C1 segment of cervical spinal cord (tissue), 14 donors: ENCODE measurements at places on chromosomes 5 and 9.

DNA sequence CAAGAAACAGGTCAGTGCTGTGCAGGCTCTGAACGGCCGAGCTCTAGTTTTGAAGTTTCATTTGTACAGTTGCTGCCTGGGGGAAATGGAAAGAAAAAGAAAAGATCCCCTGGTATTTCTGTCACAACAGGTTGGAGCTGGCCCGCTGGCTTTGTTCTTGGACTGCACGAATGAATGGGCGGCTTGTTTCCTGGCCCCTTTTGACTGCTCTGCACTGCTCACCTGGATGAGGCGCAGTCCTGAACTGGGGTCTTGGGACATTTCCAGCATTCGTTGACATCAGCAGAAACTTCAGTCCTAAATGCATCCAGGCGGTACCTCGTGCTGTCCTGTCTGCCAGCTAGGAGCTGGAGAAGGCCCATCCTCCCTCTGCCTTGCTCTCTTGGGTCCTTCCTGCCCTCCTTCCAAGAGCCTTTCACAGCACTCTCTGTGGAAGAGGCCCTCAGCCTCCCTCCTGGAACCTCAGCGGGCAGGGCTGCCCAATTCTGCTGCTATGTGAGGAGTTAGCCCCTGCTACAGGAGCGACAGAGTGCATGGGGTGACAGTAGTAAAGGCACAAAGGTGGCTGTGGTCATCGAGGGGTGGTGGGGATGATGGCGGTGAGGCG lies 189.2 kb downstream of the FSTL4 start:
- no peak for DNase-seq

DNA sequence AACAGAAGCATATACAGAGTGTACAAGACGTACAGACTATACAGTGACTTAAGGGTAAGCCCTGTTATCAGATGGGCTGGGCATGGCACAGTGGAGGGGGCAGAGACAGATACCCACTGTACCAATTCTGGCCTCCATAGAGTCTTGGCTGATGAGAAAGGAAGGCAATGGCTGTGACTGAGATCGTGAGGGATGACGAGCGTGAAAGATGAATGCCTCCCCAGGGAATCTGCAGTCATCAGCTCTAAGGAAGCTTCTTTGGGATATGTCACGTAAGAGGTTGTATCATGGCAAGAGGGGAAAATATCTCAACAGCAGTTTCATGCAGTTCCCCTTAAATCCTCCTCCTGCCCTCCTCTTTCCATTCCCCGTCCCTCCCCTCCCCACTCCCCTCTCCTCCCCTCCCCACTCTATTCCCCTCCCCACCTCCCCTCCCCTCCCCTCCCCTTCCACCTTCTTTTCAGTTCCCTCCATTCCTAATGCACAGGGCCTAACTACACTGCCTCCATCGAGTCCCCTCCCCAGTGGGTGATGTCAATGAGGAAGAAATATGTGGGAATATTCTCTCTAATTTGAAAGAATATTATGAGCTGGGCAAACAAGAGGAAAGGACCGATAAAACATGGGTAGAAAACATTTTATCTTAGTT lies 226.4 kb upstream of the DAP start:
- no peak for DNase-seq

- no peak for DNase-seq
These were observed 1802.5 kb downstream of the EFNA5 start for GRCh38 chr5:105868038-105868780.

DNA sequence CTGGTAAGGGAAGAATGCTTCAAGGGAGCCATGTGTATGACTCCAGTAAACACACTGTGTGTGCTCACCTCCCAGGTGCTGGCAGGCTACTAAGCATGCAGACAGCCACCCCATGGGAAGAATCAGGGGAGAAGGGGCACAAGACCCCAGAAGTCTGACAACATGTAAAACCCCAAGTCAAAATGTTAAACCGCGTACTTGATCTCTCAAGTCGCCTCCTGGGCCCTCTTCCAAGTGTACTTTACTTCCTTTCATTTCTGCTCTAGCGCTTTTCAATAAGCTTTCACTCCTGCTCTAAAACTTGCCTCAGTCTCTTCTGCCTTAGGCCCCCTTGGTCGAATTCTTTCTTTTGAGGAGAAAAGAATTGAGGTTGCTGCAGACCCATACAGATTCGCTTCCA lies 31.3 kb downstream of the DAPK1 start:
- DNase-seq: no peak

DNA sequence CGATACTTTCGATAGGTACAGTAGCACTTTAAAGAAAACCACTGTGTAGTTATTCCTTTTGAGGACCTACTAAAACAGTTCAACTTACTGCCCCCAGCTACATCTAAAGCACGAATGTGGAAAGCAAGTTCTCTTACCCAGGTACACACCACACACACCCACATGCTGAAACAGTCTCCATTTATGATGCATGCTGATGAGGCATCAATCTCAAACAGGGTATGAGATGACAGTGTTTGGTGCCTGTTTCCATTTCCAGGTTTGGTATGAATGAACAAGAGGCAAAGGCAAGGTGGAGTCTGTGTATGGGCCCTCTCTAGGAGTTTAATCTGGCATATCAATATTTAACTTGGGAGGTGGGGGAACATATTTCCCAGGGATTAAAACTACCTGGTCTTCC lies 13.9 kb downstream of the HMGXB3 start:
- DNase-seq: no peak

GRCh38 chr9:76218886-76219445 lies 175.3 kb downstream of the RFK start:
- no peak for DNase-seq

GRCh38 chr9:115400796-115401195 lies 282.8 kb upstream of the TNC start:
- DNase-seq: no peak

- DNase-seq: no peak
These were observed 25.2 kb downstream of the AQP7 start for GRCh38 chr9:33377089-33377715.

- no peak for DNase-seq
These were observed 184.4 kb upstream of the CCNG1 start for GRCh38 chr5:163252950-163253349.

- DNase-seq: no peak
These were observed 55.2 kb upstream of the TMEM252 start for GRCh38 chr9:68595868-68596267.

- no peak for DNase-seq
These were observed 8.2 kb downstream of the CAVIN4 start for GRCh38 chr9:100586093-100586492.

GRCh38 chr5:90962481-90962880 lies 403.9 kb downstream of the ADGRV1 start:
- DNase-seq: no peak

DNA sequence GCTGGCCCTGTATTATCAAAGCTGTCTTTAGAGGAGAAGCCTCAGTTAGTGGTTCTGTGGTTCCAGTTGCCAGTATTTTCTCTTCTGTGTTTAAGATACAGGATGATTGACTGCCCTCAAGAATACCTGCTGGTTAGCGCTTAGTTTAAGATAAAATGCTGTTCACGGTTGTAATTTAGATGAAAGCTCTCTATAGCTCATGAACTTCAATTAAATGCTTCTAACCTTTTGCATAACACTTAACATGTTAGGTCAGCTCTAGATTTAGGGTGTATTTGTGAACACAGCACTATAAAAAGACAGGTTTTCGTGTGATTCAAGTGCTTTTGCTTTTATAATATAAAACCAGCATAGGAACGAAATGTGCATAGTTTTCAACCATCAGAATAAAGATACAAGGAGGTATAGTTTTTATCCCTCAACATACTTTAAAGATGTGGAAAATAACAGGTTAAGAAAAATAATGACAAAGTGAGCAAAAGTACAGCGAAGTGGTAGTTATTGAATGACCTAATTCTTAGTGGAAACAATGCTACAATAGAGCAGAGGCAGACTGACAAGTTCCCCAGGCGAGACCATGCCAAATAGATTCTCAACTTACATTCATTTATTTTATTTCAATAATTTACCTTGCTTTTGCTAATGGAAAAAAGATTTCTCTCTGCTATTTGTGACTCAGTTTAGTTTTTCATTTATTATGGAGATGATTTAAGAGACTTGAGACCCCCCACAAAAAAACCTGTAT lies 602.6 kb upstream of the DMAC1 start:
- DNase-seq: no peak

- DNase-seq: no peak
These were observed 37.3 kb upstream of the CTNND2 start for GRCh38 chr5:11941566-11941965.

GRCh38 chr9:32589083-32589723 lies 16.2 kb upstream of the NDUFB6 start:
- no peak for DNase-seq

GRCh38 chr9:127535834-127536233 lies 76.2 kb upstream of the STXBP1 start:
- DNase-seq: no peak

DNA sequence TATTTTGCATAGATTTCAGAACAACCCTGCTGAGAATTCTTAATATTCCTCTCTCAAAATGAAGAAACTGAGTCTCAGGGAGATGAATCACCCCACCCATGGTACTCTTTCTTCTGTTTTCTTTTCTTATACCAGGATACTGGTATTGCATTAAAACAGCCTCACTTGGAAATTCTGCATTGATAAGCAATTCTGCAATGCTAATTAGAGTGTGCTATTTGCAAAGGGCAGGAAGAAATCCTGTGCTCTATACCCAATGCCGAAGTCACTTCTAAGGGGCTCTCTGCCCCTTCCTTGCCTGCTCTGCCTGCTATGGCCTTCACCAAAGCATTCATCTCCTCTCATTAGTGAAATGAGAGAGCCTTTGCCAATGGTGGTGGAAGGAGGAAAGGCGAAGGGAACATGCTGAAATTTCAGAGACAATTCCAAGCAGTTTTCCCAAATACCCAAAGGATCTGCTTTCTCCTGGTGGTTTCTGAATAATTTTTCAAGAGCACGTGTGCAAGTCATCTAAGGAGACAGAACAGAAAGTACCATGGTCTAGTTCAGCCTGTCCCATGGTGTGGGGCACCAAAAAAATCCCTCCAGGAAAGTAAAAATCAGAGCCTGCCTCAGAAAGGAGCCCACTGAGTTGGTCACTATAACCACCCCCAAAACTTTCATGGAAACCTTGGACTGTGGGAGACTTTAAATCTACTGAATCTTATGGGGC lies 156.5 kb downstream of the PAPPA start:
- no peak for DNase-seq

- no peak for DNase-seq
These were observed 16.8 kb downstream of the FAM78A start for GRCh38 chr9:131259432-131259898.

DNA sequence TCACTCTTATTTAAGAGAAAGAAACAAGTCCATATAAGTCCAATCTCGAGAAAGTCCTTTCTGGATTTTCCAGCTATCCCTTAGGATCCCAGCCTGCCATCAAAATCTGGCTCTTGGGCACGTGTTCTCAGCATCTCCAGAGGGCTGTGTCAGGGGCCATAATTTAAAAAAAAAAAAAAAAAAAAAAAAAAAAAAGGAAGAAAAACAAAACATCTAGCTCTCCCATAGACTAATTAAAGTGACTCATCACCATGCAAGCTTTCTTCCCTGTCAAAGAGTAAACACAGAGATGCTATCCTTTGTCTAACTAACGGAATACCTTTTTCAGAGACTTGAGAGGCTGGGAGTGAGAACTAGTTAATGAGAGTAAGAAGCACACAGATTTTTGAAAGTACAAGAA lies 44.9 kb upstream of the MYO10 start:
- no peak for DNase-seq
